ENCODE measurements at places on chromosomes 11 and 22.

DNA sequence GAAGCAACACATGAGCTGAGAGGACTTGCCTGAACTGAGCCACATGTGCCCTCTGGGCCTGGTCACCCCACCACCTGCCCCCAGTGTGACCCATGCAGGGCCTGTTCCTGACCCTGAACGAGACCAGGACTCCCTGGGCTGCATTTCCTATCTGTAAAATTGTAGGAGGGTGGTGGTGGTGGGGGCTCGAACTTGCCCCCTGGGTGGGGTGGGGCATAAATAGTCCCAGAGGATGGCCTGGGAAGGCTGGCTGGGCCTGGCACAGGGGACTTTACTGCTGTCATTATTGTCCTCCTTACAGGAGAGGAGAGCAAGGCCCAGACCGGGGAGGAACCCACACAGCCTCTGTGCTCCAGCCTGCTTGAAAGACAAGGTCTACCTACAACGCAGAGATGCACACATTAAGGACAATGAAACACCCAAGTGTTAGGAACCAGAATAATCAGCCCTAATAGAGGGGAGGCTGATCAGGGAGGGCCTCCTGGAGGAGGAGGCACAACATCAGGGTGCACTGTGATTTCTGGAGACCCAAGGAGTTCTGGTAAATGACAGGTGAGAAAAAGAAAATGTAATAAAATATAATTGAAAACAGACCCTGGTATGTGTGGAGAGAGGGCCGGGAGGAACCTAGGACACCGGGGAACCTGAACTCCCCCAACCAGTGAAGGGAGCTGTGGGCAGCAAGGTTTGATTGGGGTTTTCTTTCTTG is 2.8 kb upstream of the AIFM3 start:
- no peak for DNase-seq

DNA sequence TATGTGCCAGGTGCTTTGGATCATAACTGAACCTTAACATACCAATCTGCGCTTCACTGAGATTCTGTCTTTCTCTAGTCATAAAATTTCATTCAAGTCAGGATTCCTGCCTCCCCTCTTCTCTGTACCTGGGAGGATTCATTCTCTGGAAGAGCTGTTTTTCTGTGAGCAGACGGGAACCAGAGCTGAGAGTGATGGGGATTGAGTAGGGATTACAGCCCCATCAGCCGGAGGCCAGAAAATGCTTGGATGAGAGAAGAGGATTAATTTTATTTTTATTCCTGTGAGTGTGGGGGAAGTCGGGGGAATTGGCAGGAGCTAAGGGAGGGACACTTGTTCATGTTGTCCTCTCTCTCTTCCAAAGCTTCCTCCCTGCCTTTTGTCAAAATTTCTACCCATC is 4.7 kb downstream of the STX3 start:
- no peak for DNase-seq

DNA sequence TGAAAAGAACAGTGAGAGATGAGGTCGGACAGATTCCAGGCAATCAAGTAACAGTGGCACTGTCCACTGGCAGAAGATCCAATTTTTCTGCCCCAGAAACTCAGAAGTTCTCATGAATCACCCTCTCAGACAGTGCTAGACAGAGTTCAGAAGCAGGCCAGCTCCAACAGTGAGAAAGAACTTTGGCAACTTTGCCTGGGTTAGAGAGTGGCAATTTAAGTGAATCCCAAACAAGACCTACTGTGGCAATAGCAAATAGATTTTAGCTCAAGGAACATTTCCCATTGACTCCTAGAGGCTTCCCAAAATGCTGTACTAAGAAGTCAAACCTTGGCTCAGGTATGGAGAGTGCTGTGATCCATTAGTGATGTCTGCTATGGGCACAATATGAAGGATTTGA is 12.3 kb downstream of the CD44 start:
- no peak for DNase-seq

DNA sequence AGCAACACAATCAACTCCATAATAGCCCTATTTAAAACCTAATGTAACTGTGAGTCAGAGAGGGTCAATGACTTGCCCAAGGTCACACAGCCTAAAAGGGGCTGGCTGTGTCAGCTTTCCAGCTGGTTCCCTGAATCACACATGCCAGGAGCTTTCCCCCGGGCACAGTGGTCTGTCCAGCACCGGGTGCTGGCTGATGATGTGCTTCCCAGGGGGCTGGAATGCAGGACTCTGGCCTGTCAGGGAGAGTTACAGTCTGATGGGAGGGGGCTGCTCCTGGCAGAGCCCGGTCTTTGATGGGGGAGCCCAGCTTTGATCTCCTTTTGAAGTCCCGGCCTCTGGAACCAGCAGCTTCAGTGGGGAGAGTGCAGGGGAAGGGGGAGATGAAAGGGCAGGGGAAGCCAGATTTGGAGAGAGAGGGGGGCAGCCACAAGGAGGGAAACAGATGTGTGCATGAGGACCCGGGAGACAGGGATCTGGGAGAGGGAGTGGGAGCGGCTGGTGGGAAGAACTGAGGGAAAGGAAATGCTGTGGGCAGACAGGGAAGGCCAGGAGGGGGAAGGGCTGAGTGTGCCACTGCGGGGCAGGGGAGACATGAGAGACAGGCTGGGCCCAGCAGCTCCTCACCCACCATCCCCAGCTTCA is 102.7 kb downstream of the NECTIN1 start:
- DNase-seq = no peak

GRCh38 chr11:34349882-34350281 is 7.9 kb downstream of the ABTB2 start:
- DNase-seq = no peak

- no peak for DNase-seq
Observed at GRCh38 chr11:3202759-3203158, 15.9 kb downstream of the MRGPRG start.

GRCh38 chr11:100769165-100769564 is 82.1 kb downstream of the ARHGAP42 start:
- DNase-seq = no peak

DNA sequence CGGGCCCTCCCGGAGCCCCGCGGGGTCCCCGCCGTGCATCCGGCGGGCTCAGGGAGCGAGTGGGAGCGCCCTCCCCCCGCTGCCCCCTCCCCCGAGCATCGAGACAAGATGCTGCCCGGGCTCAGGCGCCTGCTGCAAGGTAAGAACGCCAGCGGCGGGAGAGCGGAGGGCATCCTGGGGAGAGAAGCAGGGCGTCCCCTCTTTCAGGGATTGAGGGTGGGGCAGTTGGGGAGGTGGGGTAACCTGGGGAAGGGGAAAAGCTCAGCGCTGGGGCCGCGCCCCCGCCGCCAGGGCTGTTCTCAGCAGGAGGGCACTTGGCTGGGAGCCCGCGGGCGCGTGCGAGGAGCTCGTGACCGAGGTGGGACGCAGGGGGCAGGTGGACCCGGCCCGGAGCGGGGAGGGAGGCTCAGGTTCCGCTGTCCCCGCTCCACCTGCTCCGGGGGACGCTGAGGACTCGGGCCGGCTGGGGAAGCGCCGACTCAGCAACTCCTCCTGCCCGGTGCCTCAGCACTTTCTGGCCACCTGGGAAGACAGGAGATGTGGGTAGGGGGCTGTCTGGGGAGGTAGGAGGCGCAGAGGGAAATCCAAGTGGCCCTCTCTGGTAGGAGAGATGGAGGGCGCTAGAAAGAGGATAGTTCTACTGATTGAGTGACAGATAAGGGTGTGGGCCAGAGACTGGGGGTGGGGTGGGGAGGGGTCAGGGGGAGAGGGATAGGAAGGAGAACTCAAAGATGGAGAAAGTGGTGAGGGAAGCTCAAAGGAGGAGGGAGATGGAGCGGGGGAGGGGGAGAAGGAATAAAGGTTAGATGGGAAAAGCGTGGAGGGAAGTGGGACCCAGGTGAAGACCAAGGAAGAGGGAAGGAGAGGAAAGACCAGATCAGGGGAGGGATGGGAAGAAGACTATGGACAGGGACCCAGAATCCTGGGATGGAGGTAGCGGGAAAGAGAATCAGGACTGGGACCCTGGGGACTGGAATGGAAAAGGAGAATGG is 726 bp downstream of the RTN4RL2 start:
- DNase-seq = no peak

DNA sequence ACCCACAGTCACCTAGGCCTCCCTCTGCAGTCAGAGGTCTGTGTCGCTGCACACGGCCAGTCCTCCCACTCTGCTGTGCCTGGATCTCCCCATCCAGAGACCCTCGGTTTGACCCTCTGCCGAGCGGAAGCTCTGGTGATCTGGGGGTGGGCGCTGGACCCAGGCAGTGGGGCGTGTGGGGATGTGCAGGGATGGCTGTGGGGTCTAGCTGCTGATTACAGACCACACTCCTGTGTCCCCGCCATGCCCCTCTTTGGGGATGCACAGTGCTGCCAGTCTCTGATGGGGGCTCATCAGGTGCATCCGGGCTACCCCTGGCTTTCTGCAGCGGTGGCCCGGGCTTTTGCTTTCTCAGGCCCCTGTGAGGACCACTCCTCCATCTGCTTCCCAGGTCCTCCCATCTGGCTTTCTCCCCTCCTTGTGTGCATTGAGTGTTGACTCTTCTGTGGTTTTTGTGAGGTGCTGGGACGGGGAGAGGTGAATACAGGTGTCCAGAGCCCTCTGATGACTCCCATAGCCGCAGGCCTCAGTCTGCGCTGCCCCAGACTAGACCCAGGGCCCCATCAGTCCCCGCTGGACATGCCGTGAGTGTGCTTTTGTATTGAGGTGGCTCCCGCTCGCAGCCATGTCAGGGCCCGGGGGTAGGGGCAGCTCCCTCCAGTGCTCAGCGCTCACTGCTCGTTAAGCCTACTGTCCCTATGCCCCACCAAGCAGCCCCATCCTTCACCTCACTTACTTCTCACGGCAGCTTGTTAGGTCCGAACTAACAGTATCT is 251.6 kb downstream of the TBC1D22A start:
- no peak for DNase-seq

- DNase-seq = no peak
Observed at GRCh38 chr11:78656327-78656726, 81.7 kb upstream of the NARS2 start.

DNA sequence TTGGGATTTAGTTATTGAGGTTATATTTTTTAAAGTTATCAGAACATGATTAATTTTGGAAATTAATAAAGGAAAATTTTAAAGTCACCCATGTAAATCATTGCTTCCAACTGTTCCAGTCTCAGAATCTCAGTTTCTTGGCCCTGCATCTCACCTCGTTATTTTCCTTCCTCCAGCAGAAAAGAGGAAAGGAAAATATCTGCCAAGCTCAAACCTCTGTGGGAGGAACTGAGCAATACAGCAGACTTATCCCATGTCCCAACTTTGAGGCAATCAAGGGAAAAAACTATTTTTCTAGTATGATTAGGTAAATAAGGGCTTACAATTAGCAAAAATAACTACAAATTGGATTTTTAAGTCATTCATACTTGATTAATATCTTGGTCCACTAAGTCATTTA is 30.1 kb downstream of the ELMOD1 start:
- DNase-seq = no peak

DNA sequence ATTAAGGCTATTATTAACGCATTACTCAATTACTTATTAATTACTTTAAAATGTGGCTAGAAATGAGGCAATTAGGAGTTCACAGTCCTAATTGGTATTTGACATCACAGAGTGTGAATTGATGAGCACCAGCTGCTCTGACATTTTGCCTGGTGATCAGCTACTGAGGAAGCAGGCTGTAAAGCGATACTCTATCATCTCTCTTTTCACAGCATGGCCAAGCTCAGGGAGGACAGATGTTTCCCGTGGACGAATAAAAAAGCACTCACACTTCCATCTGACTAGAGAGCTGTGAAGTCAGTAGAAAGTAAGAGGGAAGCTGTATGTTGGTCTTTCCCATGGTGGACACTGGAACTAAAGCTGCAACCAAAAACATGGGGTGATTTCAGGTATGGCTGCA is 29.1 kb upstream of the SYT9 start:
- no peak for DNase-seq

- no peak for DNase-seq
Observed at GRCh38 chr11:924406-925157, 1.1 kb upstream of the AP2A2 start.

DNA sequence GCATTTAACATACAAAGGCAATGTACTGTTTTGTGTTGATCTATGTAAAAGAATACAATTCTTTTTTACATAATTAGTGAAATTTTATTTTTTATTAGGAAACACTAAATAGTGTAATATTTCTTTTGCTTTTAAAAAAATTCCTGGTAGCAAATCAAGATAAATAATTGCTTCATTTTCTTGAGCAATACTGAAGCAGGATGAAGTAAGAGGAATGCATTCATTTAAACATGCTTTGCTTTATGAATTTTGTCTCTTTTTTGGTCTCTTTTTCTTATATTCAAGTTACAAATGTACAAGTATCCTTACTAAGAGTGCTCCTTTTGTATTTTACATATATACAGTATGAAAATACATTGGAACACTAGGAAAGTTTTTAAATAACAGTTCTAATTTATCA is 144.4 kb upstream of the TEAD1 start:
- no peak for DNase-seq

GRCh38 chr11:63608353-63609345 is 5.6 kb downstream of the PLAAT3 start:
- no peak for DNase-seq

DNA sequence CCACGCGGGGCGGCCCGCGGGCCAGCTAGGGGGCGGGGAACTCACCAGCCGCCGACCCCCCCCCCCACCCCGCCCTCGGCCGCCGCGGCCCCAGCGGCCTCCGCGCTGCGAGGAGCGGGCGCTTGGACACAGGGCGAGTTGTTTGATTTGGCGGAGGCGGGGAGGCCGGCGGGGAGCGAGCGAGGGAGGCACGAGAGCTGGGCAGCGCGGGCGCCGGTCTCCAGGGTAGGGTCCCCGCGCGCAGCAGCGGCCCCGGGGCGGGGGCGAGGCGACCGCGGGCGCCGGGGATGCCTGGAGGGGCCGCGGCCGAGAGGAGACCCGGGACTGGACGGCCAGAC is 64.4 kb downstream of the NAV2 start:
- no peak for DNase-seq

- no peak for DNase-seq
Observed at GRCh38 chr22:41998361-41999261, at the start of gene WBP2NL. WBP2NL (plus strand) TSS chr22:41998788; CDS start chr22:41998819, 31 bp downstream.

DNA sequence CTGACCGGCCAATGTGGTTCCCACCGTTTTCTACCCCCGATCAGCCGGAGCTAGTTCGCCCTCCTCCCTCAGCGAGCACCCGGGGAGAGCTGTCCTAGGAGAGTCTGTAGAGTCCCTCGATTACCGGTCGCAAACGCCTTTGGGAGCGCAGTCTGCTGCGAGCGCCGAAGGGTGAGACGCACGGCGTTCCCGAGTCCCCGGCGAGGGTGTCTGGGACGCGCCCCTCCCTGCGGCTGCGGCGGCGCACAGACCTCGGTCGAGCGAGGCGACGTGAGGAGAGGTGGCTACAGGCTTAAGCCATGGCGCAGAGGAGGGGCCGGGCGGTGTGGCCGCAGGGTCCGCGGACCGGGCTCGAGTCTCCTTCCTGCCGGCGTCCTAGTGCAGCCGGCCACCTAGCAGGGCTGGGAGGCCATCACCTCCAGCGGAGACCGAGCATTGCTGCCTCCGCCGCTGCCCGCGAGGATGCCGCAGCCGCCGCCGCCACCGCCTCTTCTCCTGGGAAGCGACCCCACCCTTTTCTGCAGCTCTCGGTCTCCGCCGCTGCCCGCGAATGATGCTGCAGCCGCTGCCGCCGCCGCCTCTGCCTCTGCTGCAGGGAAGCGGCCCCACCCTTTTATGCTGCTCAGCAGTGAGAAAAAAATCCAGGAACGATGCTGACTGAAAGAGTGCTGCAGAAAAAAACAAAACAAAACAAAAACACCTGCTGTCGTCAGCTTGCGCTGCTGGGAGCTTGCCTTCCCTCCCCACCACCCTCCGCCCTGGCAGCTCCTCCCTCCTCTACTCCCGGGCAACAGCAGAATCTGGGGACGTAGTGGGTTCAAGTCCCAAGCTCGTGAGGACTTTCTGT is at the start of gene MAP6:
Gene MAP6 (minus strand): TSS at position 588 of the 847 bp plus-strand sequence. CDS start 669 bp downstream, outside the sequence.
- DNase-seq = peak; percentile 37

- no peak for DNase-seq
Observed at GRCh38 chr11:100941033-100941432, 188.6 kb downstream of the PGR start.
